ENCODE measurements at places on chromosomes 11 and 22.

DNA sequence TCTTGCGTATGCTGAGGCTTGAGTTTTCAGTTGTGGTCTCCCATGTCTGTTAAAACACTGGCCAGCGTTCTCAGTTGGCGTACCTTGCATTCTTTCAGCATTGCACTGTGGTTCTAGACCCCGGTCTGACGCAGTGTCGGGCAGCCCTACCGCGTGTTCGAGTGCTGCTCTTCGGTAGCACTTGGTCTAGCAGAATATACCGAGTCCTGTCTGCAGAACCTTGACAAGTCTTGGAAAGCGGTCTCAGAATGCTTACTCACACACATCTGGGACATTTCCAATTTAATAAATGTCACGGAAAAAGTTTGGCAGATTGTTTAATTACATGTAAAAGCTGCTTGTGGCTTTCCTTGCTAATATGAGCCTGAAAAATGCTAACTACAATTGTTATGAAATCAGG lies 32.6 kb downstream of the PPFIA1 start:
- no peak for DNase-seq

GRCh38 chr11:8352103-8352875 lies 88.6 kb upstream of the LMO1 start:
- no peak for DNase-seq

GRCh38 chr11:30346068-30346688 lies 23.3 kb downstream of the ARL14EP start:
- no peak for DNase-seq

GRCh38 chr11:33622806-33623205 lies 77.8 kb downstream of the C11orf91 start:
- no peak for DNase-seq

DNA sequence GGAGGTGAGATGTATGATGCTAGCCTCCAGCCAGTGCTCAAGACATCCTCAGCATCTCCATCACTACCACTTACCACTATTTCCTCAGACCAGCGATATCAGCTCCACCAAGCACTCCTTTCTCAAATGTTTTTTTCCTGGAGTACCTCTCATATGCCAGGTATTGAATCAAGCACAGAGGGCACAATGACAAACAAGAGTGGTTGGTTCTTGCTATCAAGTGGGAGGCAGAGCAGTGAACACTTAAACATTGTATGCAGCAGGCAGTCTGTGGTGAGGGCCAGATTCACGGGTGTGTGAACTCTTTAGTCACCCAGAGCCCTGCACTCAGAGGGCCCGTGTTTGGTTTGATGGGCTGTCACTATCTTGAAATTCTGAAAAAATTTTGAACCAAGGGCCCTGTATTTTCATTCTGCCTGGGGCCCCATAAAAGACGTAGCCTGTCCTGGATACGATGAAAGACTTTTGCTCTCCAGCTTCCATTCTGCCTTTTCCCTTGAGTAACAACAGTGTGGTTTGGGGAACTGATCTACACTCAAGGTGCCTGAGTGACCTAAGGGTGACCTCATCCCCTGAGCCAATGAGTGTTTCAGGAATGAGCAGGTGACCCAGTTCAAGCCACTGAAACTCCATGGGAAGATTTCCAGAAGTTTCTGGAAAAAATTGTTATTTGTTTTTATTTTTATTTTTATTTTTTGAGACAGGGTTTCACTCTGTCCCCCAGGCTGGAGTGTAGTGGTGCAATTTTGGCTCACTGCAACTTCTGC lies 348.4 kb upstream of the NARS2 start:
- DNase-seq = no peak

DNA sequence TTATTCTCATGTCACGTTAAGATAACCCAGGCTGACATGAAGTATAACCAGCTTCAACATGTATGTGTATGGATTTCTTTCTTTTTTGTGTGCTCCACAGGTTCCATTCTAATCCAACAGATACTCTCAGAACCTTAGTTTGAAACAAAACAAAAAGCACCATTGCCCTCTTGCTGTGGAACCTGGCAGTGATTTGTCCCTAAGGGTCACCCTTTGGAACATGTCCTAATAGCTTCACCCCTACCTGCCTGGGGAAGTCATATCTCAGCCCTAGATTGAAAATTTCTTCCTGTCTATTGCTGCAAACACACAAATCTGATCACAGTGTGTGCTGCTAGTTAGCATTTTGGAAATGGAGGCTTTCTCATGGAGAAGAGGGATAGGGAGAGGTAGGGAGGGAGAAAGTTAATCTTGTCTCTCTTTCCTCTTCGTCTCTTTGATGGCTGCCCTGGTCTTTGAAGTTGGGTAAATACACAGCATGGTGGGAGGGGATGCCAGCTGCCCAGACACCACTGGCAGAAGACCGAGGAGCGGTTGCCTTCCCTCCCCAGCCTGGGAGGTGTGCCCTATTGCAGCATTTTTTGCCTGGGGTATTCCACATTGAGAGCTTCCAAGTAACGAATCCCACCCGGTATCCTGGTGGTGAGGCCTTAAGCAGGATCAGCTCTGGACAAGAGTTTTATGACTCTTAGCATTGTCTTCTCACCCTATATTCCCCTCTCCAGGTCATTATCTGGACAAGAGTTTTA lies 11.6 kb upstream of the CADM1 start:
- no peak for DNase-seq

GRCh38 chr22:32994041-32994830 lies 63.9 kb downstream of the SYN3 start:
- DNase-seq = no peak

Data from stimulated activated CD4-positive, alpha-beta T cell treated with anti-CD3 and anti-CD28 coated beads, Interleukin-15, amount 100 ng/mL, for 1 hour (primary cell).